ENCODE measurements at places on chromosomes 3 and 15. TPM values are rescaled to one million over a fixed set of nuclear protein-coding genes. Genes with fewer than 3 reads are reported as not detected.

GRCh38 chr3:150135287-150135721 is 164.6 kb upstream of the PFN2 start:
- no peak overlapping the region for H3K27ac ChIP-seq
- H3K27me3 ChIP-seq = no peaks in the 10 kb centered on the region
- H3K36me3 ChIP-seq = no peaks in the 10 kb centered on the region
- H3K4me1 ChIP-seq = no peaks in the 10 kb centered on the region
- H3K4me3 ChIP-seq = no peak overlapping the region
- DNase-seq = no peak

- no peaks in the 10 kb centered on the region for H3K27me3 ChIP-seq
- no peak overlapping the region for H3K27ac ChIP-seq
- no peak for DNase-seq
- no peaks in the 10 kb centered on the region for H3K4me1 ChIP-seq
These were observed 197.0 kb upstream of the CFAP20DC start for GRCh38 chr3:59246719-59247401.

DNA sequence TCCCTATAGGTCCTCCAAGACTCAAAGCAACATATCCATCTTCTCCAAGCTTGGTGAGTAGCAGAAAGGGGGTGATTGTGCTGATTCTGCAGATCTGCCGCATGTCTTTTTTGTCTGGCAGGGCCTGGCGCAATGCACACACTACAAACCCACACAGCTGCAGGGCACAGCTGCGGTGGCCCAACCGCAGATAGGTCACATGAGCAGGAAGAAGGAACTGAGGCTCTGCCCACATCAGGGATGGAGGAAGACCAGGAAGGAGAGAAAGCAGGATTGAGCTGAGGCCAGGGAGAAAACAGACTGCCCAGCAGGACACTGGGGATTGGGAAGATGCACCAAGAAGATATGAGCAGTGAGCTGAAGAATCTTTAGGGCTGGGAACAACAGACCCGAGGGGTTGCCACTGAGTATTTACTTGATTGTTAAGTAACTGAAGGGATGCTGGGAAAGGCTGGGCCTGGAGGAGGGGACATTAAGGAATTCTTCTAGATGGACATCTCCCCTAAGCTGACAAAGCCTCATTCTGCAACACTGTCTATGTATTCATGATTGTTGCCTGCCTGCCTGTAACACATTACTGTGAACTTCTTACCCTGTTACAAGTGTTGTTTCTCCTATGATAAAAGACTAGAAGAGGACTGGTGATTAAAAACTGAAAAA is 126.7 kb downstream of the MYLK start:
- peaks cover 4% of the 10 kb centered on the region for H3K27me3 ChIP-seq
- H3K4me1 ChIP-seq = no peaks in the 10 kb centered on the region
- no peak overlapping the region for H3K4me3 ChIP-seq

- H3K36me3 ChIP-seq = no peaks in the 10 kb centered on the region
- no peak overlapping the region for H3K27ac ChIP-seq
- DNase-seq = peak; percentile 58
- H3K4me1 ChIP-seq = peaks cover 15% of the 10 kb centered on the region
These were observed 6.4 kb upstream of the ISL2 start for GRCh38 chr15:76330080-76330680.

The GRM2 gene
- not detected for total RNA-seq

The GOLGA6A gene
- total RNA-seq = not detected

GRCh38 chr15:62545467-62546227 is 380.6 kb upstream of the C2CD4B start:
- no peaks in the 10 kb centered on the region for H3K27me3 ChIP-seq
- no peaks in the 10 kb centered on the region for H3K36me3 ChIP-seq
- no peak for DNase-seq
- no peak overlapping the region for H3K27ac ChIP-seq

The CDCP1 gene
- total RNA-seq = 13.9 TPM

The BLOC1S6 gene
- 38.2 TPM for total RNA-seq

- H3K27me3 ChIP-seq = no peaks in the 10 kb centered on the region
- no peak overlapping the region for H3K4me3 ChIP-seq
- no peaks in the 10 kb centered on the region for H3K4me1 ChIP-seq
These were observed 12.8 kb downstream of the LXN start for GRCh38 chr3:158659454-158660237.

The CEP19 gene
- total RNA-seq = 2.5 TPM

GRCh38 chr3:145903472-145904013 is 257.4 kb downstream of the PLOD2 start:
- no peaks in the 10 kb centered on the region for H3K4me1 ChIP-seq
- H3K36me3 ChIP-seq = no peaks in the 10 kb centered on the region
- no peak overlapping the region for H3K27ac ChIP-seq
- no peak overlapping the region for H3K4me3 ChIP-seq
- no peak for DNase-seq

GRCh38 chr15:75019916-75020315 is 3.5 kb upstream of the PPCDC start:
- peaks cover under 1% of the 10 kb centered on the region for H3K36me3 ChIP-seq
- no peaks in the 10 kb centered on the region for H3K27me3 ChIP-seq
- peaks cover 22% of the 10 kb centered on the region for H3K4me1 ChIP-seq
- H3K4me3 ChIP-seq = no peak overlapping the region
- DNase-seq = no peak

DNA sequence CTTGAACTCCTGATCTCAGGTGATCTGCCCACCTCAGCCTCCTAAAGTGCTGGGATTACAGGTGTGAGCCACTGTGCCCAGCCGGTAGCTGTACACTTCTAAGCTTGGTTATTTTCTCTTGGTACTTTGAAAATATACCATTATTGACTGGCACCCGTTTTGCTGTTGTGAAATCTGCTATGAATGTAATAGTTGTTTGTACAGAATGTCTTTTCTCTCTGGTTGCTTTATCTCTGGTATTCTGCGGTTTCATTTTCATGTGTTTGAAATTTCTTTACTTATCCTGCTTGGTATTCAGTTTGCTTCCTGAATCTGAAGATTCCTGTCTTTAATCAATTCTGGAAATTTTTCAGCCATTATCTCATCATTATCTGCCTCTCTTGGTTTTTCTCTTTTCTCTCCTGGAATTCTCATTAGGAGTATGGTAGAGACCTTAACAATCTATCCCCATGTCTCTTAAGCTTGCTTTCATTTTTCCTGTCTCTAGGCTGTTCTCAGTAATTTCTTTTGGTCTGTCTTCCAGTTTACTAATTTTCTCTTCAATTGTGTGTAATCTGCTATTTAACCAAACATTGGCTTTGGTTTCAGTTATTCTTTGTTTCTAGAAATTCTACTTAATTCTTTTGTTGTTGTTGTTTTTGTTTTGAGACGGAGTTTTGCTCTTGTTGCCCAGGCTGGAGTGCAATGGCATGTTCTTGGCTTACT is 2.8 kb upstream of the PAK2 start:
- DNase-seq = no peak
- H3K27ac ChIP-seq = no peak overlapping the region
- peaks cover 8% of the 10 kb centered on the region for H3K36me3 ChIP-seq
- no peak overlapping the region for H3K4me3 ChIP-seq
- no peaks in the 10 kb centered on the region for H3K4me1 ChIP-seq
- no peaks in the 10 kb centered on the region for H3K27me3 ChIP-seq

The ZIC4 gene
- total RNA-seq = not detected

GRCh38 chr15:85379403-85380131 is 836 bp upstream of the AKAP13 start:
- no peak overlapping the region for H3K27ac ChIP-seq
- no peak for DNase-seq
- 0 out of 3 replicates have a peak, but pooled peaks cover 6% of the 10 kb centered on the region for H3K27me3 ChIP-seq

GRCh38 chr3:53216723-53217122 is 39.1 kb downstream of the TKT start:
- no peak overlapping the region for H3K27ac ChIP-seq
- H3K4me3 ChIP-seq = no peak overlapping the region
- no peak for DNase-seq
- H3K27me3 ChIP-seq = no peaks in the 10 kb centered on the region
- no peaks in the 10 kb centered on the region for H3K4me1 ChIP-seq
- H3K36me3 ChIP-seq = no peaks in the 10 kb centered on the region

GRCh38 chr15:89117790-89118189 is 29.5 kb downstream of the ABHD2 start:
- H3K4me3 ChIP-seq = no peak overlapping the region
- no peaks in the 10 kb centered on the region for H3K27me3 ChIP-seq
- H3K36me3 ChIP-seq = peaks cover 93% of the 10 kb centered on the region
- H3K4me1 ChIP-seq = peaks cover 5% of the 10 kb centered on the region
- DNase-seq = no peak

DNA sequence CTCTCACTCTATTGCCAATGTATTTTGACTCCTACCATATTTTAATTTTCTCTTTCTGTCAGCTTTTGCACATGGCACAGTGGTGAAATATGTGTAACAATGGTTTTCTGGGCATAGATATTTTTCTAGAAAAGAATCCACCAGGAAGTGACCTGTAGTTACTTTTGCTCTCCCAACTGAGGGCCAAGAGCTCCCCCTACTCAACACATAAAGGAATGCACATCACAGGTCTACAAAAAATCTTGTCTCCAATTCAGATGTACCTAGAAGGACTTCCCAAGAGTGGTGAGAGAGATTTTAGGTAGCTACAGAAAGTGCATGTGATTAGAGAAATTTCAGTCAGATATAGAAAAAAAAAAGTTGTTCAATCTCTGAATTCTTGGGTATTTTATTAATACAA is 15.6 kb downstream of the CPA3 start:
- no peak overlapping the region for H3K4me3 ChIP-seq
- no peaks in the 10 kb centered on the region for H3K27me3 ChIP-seq
- H3K4me1 ChIP-seq = no peaks in the 10 kb centered on the region
- H3K27ac ChIP-seq = no peak overlapping the region
- no peak for DNase-seq

- no peaks in the 10 kb centered on the region for H3K27me3 ChIP-seq
- H3K27ac ChIP-seq = no peak overlapping the region
- H3K4me3 ChIP-seq = no peak overlapping the region
- H3K4me1 ChIP-seq = no peaks in the 10 kb centered on the region
- DNase-seq = no peak
These were observed 66.3 kb upstream of the NAALADL2 start for GRCh38 chr3:174792864-174793263.

GRCh38 chr15:41337631-41338522 is 5.2 kb downstream of the NUSAP1 start:
- peaks cover 63% of the 10 kb centered on the region for H3K36me3 ChIP-seq
- H3K27ac ChIP-seq = no peak overlapping the region
- DNase-seq = no peak
- H3K4me3 ChIP-seq = no peak overlapping the region
- 0 out of 2 replicates have a peak, but pooled peaks cover 4% of the 10 kb centered on the region for H3K4me1 ChIP-seq
- no peaks in the 10 kb centered on the region for H3K27me3 ChIP-seq

DNA sequence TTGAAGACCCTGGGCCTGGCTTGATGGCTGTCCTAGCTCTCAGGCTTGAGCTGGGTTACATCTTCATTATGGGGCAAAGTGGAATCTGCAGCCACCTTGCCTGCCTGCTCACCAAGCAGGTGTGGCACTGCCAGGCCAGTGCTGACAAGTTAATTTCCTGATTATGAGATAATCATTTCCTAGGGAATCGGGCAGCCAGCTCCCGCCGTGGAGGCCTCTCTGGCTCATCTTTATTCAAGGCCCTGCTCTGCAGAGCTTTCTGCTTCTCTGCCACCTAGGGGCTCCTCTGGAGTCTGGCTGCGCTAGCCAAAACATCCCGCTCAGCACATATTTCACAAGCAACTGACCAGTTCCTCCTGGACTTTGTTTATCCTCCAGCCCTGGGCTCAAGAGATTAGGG is 9.9 kb downstream of the LOXL1 start:
- no peaks in the 10 kb centered on the region for H3K36me3 ChIP-seq
- H3K27ac ChIP-seq = no peak overlapping the region
- DNase-seq = no peak

- DNase-seq = no peak
- no peaks in the 10 kb centered on the region for H3K36me3 ChIP-seq
- H3K27me3 ChIP-seq = no peaks in the 10 kb centered on the region
- no peak overlapping the region for H3K27ac ChIP-seq
These were observed 216.0 kb downstream of the SNRPN start for GRCh38 chr15:25170781-25171110.

DNA sequence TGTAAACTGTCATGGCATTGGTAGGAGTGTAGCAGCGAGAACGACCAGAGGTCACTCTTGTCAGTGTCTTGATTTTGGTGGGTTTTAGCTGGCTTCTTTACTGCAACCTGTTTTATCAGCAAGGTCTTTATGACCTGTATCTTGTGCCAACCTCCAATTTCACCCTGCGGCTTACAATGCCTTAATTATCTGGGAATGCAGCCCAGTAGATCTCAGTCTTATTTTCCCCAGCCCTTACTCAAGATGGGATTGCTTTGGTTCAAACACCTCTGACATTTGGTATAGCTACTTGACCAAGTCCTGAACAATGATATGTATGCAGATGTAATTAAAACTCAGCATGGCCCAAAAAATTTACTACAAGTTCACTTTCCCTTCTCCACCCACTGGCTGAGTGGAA is 388.4 kb downstream of the RSL24D1 start:
- no peak overlapping the region for H3K4me3 ChIP-seq
- H3K36me3 ChIP-seq = no peaks in the 10 kb centered on the region
- no peaks in the 10 kb centered on the region for H3K27me3 ChIP-seq
- DNase-seq = no peak

DNA sequence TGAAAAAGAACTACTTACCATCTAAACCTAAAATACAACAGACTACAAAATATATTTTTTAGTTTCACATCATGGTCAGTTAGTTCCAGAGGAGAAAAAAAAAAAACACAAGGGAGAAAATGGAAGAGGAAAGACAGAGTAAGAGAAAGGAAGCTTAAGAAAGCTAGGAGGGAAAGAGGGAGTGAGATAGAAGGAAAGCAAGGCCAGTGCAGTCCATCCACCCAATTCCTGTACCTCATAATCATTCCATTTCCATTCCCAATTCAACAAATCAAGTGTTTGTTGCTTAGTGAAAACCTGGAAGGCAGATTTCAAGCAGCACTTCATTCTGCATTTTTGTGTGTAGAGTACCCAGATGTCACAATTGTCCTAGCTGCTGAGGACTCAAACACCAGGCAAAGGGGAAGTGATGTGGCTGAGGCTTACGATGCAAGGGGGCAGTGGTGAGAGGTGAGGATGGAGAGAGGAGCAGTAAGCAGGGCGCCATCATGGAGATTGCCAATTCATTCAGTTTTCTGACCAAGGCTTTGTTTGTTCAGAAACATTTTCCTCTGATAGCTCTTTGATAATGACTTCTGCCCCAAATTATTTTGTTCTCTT is 83.6 kb upstream of the GSK3B start:
- DNase-seq = no peak
- H3K4me1 ChIP-seq = no peaks in the 10 kb centered on the region
- no peak overlapping the region for H3K4me3 ChIP-seq
- H3K36me3 ChIP-seq = no peaks in the 10 kb centered on the region

DNA sequence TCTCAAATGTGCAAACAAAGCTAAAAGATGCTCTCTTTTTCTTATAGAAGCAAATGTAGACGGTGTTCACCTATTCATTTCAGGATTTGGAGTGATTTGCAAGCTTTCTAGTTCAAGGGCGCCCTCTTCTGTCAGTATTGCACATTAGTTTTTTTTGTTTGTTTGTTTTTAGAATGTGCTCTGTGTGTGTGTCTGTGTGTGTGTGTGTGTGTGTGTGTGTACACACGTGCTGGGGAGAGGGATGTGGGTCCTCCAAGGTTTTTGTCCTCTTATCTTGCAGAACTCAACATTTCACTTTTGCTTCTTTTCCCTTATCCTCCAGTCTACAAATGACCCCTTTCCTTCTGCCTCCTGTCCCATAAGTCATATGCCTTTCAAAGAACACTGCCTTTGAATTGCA is 23.5 kb downstream of the DNAH1 start:
- no peak overlapping the region for H3K4me3 ChIP-seq
- H3K27ac ChIP-seq = no peak overlapping the region
- no peaks in the 10 kb centered on the region for H3K27me3 ChIP-seq
